ENCODE measurements at places on chromosomes 7 and 10.

DNA sequence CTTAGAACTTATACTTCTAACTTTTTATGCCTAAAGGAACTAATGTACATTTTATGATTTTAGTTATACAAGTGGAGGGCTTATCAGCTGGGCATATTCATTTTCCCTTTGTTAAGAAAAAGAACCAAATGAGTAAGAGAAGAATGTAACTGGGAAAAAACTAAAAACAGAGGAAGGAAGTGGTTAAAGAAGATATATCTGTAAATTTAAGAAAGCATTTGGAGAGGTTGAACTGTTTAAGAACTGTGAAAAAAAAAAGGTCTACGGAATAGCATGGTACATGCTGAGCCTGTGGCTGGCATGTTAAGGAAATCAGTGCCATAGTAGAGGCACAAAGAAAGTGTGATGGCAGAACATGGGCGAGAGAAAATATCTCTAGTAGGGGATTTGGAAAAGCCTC, 6.2 kb downstream of the MDFIC start:
- DNase-seq = no peak

- DNase-seq = no peak
Observed at GRCh38 chr7:86844608-86845007, 200.9 kb downstream of the GRM3 start.

DNA sequence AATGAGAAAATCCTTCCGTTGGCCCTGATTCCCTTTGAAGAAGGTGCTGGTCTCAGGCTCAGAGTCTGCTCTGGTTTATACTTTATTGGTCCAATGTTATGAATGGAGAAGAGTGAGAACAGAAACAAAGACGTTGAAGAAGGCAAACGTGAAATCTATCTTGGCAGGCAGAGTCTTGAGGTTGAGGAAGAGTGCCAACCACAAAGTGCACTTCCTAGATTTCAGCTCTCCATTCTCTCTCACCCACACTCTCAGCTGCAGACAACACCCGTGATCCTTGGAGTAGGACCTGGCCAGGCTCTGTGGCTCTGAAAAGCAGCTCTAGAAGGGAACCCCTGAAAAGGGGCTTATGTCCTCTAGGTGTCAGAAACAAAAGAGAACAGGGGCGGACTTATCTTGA, 128.9 kb upstream of the PLXNA4 start:
- DNase-seq = no peak

GRCh38 chr10:58712141-58712540, 199.5 kb downstream of the BICC1 start:
- DNase-seq = no peak

DNA sequence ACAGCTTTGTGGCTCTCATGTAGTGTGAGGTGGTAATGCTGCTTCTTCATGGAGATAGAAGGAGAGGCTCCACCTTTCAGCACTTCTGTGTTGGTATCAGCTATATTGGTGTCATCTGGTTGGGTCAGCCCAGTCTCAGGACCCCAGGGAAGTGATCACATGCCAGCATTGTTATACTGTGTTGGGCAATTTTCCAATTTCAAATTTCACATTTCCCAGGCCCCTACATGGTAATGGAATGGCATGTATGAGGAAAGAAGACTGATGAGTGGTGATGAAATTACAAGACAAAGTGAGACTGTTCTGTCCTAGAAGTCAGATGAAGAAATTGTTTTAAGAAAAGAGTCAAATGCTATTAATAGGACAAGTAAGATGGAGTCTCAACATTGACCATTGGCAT, 3.7 kb upstream of the AKR1C3 start:
- no peak for DNase-seq

GRCh38 chr7:14294637-14295036, 305.2 kb upstream of the ETV1 start:
- DNase-seq = no peak

DNA sequence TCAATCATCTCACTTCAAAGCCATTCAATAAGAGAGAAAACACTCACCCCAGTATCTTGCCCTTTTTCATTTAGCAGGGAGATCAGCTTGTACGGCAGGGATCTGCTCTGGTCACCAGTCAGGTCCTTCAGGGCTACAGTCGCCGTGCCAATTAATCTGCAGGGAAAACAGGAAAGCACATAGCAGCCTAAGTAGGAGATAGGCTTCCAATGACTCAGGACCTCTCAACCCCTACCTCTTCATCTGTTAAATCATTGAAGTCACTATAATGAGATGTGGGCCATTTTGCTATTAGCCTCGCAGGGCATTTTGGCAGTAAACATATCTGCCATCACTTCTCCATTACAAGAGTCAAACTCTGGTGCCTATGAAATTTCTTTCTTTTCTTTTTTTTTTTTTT, 50.8 kb downstream of the MYOF start:
- no peak for DNase-seq

- DNase-seq = no peak
Observed at GRCh38 chr7:106037489-106038176, 74.5 kb downstream of the SYPL1 start.

DNA sequence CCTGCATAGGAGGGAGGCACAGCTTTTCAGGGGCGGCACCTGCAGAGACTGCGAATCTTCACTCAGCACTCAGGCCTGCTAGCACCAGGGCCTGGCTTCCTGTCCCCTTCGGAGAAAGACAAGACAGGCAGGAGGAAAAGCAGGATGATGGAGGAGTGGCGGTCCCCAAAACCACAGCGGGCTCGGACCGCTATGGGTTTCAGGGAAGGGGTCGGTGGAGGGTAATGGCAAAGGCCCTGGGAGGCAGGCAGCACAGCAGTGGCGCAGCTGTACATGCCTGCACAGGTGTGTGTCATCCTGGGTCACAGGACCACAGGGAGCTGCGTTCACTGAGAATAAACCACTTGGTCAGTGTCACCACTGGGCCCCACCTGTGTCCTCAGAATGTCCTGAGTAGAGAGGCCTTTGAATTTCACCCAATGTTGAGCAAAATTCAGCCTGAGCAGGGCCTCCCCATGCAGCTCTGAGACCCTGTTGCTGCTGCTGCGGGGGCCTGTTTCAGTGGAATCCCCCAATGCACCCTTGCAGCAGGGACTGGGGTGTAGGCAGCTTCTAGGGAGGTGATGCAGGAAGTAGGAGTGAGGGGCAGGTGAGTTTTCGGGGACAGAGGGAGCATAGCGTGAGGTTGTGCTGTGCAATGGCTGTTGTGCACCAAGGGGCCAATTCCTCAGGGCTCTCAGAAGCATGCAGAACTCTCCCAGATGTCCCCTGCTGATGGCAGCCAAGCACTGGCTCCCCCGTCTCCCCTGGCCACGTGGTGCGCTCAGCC, 90.6 kb upstream of the PPP2R2D start:
- no peak for DNase-seq

- DNase-seq = no peak
Observed at GRCh38 chr7:116180302-116180701, 30.0 kb upstream of the TES start.

DNA sequence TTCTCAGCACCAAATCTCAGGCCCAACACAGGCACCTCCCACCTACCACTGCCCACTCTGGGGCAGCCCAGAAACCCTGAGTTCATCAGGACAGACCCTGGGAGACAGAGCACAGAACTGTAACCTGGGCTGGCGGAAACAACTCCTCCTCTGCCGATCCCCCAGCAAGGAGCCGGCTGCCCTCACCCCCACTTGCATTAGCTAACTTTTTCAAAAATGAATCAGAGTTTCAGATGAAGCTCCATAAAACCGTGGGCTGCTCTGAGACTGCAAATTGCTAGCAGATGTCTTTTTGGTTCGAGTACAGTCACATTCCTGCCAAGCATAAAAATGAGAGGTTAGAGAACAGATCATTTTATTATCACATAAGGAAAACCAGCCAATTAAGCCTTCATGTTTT, 93.4 kb upstream of the PARD3 start:
- DNase-seq = peak; percentile 33

GRCh38 chr10:97378933-97379921, 21.9 kb downstream of the RRP12 start:
- no peak for DNase-seq

DNA sequence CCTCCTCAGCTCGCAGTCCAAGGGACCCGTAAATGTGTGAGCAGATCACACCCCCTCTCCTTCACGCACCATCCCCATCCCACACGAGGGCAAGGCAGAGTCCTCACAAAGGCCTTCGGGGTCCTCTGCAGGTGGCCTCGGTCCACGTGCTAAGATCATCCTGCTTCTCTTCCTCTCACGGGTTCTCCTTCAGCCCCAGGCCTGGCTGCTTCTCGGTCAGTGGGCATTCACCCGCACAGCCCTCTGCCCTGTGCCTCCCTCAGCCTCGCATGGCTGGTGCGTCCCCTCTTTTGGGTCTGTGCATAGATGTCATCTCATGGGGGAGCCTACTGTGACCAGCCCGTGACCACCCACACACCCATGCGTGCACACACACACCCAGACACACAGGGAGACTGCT, 17.3 kb upstream of the FOXL3 start:
- DNase-seq = no peak

DNA sequence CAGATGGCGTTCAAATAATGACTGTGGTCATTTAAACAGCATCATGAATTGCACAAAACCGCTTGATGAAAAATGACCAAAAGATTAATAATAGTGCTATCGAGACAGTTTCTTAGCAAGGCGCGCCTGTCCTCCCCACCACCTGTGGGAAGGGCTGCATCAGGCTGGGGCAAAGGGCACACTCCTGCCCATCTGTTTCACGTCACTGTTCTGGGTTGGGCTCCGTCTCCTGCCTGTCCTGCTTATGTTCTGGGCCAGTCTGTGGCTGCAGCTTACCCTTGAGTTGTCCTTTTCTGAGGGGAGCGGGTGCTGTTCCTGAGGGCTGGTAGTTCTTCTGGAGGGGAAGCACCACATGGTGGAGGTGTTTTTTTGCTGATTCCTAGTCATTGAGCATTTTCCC, 13.3 kb downstream of the RBM17 start:
- no peak for DNase-seq

- no peak for DNase-seq
Observed at GRCh38 chr10:49307921-49308320, 9.0 kb downstream of the C10orf71 start.

DNA sequence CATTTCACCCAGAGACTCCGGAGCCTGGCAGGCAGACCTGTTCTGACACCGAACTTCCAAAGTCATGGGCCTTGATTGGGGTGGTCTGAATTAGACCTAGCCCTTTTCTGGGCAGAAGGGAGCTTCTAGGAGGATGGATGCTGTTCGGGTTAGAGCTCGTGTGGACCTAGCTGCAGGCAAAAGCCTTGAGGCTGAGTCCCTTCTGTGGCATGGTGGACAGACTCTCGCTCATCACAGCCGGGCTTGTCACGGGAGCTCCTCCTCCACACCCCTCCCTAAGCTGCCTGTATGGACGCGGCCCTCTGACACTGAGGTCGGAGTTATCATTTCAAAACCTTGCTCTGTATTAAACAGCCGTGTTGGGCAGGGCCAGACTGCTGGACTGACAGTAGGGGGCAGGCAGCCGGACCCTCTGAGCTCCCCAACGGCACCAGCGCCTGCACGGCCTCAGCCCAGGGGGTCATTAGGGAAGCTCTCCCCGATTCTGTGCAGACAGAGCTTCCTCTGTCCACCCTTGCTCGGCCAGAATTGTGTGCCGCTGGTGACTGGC, 2.2 kb downstream of the IRF5 start:
- DNase-seq = no peak

GRCh38 chr7:83290211-83290610, 127.5 kb upstream of the PCLO start:
- DNase-seq = no peak

- DNase-seq = no peak
Observed at GRCh38 chr10:34430685-34431084, 384.4 kb downstream of the PARD3 start.

- DNase-seq = peak; percentile 82
Observed at GRCh38 chr7:6226194-6226799, 46.1 kb downstream of the CYTH3 start.

- peak; percentile 76 for DNase-seq
Observed at GRCh38 chr7:27921081-27921836, 181.3 kb downstream of the TAX1BP1 start.

- DNase-seq = no peak
Observed at GRCh38 chr7:11754933-11755332, 77.1 kb downstream of the THSD7A start.

- no peak for DNase-seq
Observed at GRCh38 chr10:126312167-126312566, 76.1 kb downstream of the ADAM12 start.

GRCh38 chr10:62554632-62555199, 180.5 kb downstream of the ZNF365 start:
- no peak for DNase-seq

- DNase-seq = no peak
Observed at GRCh38 chr10:89134963-89135362, 72.2 kb downstream of the CH25H start.

DNA sequence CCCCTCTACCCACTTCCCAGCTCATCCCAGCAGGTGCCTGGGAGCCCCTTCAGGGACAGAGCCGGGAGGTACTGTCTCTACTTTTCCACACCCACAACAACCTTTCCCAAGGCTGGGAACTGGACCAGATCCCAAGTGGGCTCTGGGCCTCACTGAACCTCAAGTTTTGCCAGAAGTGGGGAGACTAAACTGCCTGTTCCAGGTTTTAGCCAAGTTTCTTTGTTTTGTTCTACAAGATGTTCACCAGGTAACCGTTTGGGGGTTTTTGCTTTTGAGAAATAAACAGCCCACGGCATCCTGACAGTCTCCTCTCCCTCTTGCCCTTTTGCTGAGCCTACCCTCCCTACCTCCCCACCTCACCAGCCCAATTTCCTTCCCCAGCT, 10.6 kb upstream of the EMX2 start:
- no peak for DNase-seq
